Effector CD4-positive, alpha-beta T cell (primary cell): ENCODE measurements at places on chromosomes 11 and 22.

DNA sequence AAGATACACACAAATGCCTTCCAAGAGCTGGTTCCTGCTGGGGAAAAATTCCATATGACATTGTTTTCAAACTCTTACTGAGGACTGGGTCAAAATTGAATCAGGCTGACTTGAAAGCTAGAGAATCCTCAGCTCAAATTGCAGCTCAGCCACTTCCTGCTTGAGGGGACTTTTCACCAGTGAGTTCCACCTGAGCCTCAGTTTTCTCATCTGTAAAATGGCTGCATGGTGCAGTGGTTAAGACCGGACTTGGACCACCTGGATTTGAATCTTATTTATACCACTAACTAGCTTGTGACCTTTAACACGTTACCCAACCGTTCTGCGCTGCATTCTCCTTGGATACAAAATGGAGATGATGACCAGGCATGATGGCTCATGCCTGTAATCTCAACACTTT, 69.9 kb upstream of the ASPHD2 start:
- no peak for DNase-seq

- DNase-seq: no peak
These were observed 14.6 kb downstream of the CABP7 start for GRCh38 chr22:29734406-29734805.

DNA sequence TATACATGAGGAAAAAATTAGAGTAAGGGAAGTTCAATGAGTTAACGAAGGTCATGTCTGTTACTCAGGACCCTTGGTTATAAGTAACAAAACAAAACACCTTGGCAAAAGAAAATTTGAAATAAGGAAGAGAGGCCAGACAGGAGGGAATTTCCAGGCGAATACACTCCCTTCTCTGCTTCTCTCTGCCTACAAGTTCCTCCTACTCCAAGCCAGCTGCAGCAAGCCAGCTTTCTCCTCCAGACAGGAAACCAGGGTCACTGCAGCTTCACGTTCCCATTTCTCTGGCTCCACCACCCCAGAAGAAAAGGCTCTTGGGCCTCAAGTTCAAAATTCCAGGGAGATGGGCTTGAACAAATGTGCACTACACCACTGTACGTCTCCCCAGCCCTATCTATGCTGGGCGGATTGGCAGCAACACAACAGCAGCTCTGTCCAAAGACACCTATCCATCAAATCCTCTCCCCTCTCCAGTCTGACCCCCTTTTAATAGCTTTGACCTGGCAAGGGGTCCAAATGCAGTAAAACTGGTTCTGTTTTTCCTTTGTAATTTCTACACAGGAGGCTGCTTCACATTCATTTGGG, 27.7 kb downstream of the SMCO4 start:
- no peak for DNase-seq

- DNase-seq: no peak
These were observed 15.3 kb downstream of the RTN4RL2 start for GRCh38 chr11:57475671-57476046.

DNA sequence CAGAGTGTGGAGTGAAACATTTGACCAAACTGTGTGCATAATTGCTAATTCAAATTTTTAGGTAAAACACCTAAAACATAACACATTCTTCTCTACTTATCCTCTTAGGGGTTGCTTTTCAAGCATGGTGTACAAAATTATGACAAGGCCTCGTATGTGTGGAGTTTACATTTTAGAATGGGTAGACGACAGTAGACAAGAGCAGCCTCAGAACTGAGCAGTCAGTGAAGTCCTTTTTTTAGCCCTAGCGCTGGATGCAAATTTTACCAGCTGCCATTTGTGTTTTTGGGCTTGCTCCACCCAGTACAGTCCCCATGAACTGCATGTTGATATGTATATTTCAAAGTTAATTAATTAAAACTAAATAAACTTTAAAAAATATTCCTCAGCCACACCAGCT, 64.7 kb upstream of the TOP3B start:
- no peak for DNase-seq
